Activated CD4-positive, alpha-beta T cell treated with anti-CD3 and anti-CD28 coated beads, Interleukin-2, amount 10 ng/mL, durations not matched to agents 24 days and 14 days (primary cell): ENCODE measurements at places on chromosomes 13 and 19.

GRCh38 chr13:78596399-78596735 lies 7.0 kb downstream of the POU4F1 start:
- peaks cover 4% of the 10 kb centered on the region for H3K36me3 ChIP-seq
- DNase-seq, result no peak

DNA sequence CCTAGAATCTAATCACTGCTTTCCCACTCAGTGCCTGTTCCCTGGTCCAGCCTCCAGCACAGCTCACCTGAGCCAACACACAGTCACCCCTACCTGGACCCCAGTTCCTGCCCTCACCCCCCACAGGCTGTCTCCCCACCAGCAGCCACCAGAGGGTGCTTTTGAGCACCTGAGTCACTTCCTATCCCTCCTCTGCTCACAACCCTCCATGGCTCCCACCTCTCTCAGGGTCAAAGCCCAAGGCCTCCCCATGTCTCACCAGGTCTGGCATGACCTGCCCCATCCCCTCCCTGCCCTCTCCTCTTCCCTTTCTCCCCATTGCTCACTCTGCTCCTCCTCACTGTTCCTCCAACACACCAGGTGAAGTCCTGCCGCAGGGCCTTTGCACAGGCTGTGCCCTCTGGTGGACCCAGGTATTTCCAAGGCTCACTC lies 7.1 kb upstream of the DPP9 start:
- no peak overlapping the region for H3K27ac ChIP-seq
- no peak overlapping the region for H3K4me3 ChIP-seq
- H3K4me1 ChIP-seq, result peaks cover 9% of the 10 kb centered on the region
- H3K27me3 ChIP-seq, result peaks cover 4% of the 10 kb centered on the region
- DNase-seq, result peak; percentile 90
- H3K36me3 ChIP-seq, result no peaks in the 10 kb centered on the region

DNA sequence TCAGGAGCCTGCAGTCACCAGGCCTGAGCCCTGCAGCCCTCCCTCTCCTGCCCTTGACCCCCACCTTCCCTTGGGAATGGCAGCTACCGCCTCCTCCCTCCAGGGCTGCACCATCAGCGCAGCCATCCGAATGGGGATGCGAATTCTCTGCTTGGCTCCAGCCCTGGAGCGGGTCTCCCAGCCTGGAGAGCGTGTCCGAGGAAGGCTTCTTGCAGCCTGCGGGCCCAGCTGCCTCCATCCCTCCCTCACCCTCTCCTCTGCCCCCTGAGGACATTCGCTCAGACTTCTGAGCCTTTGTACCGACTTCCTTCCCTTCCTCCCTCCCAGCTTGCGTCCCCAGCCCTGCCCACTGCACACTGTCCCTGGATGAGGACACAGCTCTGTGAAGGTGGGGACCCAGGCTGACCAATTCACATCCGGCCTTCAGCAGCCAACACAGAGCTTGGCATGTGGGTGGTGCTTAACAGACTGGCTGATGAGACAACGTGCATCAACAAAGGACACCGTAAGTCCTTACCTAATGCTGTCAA lies 6.0 kb upstream of the NKPD1 start:
- peaks cover 29% of the 10 kb centered on the region for H3K4me1 ChIP-seq
- peaks cover 1% of the 10 kb centered on the region for H3K36me3 ChIP-seq
- H3K27ac ChIP-seq, result no peak overlapping the region
- no peak overlapping the region for H3K4me3 ChIP-seq

DNA sequence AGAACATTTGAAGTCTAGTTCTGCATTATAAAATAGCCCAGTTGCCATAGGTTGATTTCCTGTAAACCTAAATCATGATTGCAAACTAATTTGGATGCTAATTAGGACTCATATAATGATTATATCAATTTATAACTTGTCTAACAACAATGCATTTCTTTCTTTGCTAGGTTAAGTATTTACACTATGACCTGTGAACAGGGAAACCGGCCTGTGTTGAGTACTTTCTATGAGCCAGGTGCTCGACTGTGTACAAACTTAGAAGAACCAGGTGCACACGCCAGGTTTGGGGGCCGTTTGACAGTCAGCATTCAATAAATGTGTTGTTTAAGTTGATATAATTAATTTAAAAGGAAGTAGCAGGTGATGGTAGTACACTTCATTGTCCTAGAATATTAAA lies 203.1 kb downstream of the TM9SF2 start:
- no peaks in the 10 kb centered on the region for H3K36me3 ChIP-seq
- peaks cover 5% of the 10 kb centered on the region for H3K4me1 ChIP-seq
- H3K27ac ChIP-seq, result no peak overlapping the region
- H3K27me3 ChIP-seq, result no peaks in the 10 kb centered on the region
- no peak for DNase-seq
- H3K4me3 ChIP-seq, result no peak overlapping the region
